Dorsolateral prefrontal cortex (tissue), 122 donors: ENCODE measurements at places on chromosomes 16 and 17.
A peak's percentile ranks its signal among the peaks of the same experiment; 100 is the strongest.

GRCh38 chr16:86252596-86252995 lies 257.7 kb upstream of the FOXF1 start:
- no peak for DNase-seq

DNA sequence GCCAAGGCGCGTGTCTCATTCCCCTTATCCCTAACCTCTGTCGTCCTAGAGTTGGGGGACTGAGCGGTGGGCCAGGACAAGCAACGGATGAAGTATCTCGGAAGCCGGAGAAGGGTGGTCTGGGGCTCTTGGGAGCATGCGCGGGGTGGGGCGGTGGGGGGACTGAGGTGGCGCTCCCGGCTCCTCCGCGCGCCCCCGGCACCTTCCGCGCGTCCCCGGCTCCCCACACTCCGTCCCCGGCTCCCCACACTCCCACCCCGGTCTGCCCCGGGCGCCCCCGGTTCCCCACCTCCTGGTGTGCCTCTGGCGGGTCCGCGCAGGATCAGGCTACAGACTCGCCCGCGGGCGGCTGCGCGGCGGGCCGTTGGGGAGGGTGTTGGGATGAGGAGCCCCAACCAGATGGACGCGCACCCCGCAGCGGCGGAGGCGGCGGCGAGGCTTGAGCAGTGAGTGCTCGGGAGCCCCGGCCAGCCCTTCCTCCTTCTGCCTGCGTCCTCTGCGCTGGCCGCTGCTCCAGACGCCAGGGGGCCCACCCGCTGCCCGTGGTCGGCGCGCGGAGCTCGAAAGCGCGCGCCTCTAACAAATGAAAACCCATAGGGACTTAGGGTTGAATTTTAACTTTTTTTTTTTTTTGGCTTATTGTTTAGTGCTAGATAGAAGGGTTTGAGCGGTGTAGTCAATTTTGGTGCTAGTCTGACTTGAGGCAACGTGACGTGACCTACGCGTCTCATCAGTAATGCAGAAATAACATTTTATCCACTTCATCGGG lies 5.6 kb upstream of the CRYM start:
- peak; percentile 88 for DNase-seq

DNA sequence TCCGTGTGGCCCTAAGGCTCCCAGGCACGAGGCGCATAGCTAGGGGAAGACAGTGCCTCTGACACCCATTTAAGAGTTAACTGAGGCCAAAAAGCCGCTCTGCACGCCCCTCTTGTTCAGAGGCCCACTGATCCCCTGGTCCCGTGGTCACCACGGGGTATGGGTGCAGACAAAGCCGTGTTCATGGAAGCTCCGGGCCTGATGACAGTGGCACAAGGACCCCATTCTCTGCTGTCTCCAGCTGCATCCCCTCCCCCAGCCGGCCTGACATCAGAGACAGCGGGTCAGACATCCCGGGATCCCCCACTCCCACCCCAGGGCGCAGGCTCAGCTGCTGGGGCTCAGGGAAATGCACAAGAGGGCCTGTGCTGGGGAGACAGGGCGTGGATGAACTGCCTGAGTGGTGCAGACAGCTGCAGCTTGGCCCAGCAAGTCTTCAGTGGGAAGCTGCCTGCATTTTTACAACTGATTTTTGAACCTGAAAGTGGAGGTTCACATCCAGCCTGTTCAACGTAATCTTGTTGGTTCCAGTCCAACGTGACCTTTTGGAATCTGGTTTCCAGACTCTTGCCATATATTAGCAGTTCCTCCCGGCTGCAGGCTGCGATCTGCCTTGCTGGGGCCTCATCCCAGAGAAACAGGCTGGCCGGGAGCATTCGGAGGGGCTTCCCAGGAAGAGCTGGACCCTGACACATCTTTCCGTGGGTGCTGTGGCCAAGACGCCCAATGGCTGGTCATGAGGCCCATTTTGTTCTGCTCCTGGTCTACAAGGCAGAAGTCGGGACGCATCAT lies 9.7 kb upstream of the BAHCC1 start:
- DNase-seq, result peak; percentile 100

DNA sequence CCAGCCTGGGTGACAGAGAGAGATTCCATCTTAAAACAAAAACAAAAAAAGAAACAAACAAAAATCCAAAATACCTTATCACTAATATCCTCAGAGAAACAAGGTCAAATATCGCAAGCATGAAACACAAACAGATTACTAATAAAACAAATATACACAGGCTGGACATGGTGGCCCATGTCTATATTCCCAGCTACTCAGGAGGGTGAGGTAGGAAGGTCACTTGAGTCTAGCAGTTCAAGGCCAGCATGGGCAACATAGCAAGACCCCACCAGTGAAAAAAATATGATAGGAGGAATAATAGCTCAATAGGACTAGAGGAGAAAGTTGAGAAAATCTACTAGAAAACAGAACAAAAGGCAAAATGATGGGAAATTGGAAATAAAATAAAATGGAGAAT lies 6.9 kb upstream of the ALOX15B start:
- no peak for DNase-seq

- no peak for DNase-seq
Measured at GRCh38 chr17:47244697-47245096, 8.9 kb upstream of the ITGB3 start.

DNA sequence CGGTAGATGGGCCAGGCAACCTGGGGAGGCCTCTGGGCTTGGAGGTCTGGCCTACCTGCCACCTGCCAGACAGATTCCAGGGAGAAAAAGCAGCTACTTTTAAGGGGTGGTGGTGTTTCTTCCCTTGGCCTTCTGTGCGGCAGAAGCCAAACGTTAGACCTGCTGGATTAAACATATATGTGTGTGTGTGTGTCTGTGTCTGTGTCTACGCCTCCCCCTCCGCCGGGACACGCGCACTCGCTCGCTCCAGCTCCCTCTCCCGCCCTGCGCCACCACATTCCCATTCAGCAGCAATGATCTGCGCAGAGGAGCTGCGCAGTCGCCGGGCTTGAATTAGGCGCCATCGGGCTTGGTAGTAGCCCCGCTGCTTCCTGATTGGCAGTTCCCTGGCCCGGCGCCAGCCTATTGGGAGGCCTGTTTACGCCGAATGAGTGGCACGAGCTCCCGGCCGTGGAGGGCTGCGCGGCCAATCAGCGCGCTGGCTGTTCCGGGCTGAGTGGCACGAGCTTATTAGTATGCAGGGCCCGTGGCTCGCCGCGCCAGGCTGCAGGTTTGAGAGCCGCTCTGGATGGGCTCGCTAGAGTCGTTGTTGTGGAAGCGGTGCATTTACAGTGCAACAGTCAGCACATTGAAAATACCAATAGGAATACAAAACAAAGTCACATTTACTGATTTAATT lies at the start of gene BAHCC1:
Gene BAHCC1 (plus strand): TSS at position 537 of the 679 bp plus-strand sequence. CDS start 4,283 bp downstream, outside the sequence.
- DNase-seq, result peak; percentile 100

- no peak for DNase-seq
Measured at GRCh38 chr16:21159281-21159951, 942 bp downstream of the LDAF1 start.

- no peak for DNase-seq
Measured at GRCh38 chr16:3992297-3993051, 112.0 kb upstream of the CREBBP start.

GRCh38 chr16:77868478-77868877 lies 80.1 kb downstream of the VAT1L start:
- no peak for DNase-seq

GRCh38 chr16:48384520-48385252 lies 527 bp downstream of the SIAH1 start:
- peak; percentile 63 for DNase-seq
